OCI-LY7 (cell line): ENCODE measurements at places on chromosomes 6 and 20. TPM values are rescaled to one million over a fixed set of nuclear protein-coding genes. Genes with fewer than 3 reads are reported as not detected.

Gene NEURL2
- total RNA-seq: 6.2 and 9.9 TPM in 2 replicates

Gene LRRC73
- total RNA-seq: 0.25 and 0.52 TPM in 2 replicates

Gene TP53TG5
- total RNA-seq: not detected in 2 replicates

Gene CST5
- total RNA-seq: not detected in 2 replicates

Gene GTPBP2
- total RNA-seq: 86.5 and 90.0 TPM in 2 replicates

Gene SRMS
- total RNA-seq: 0.42 TPM in 1 of 2 replicates, not detected in the other

Gene HAO1
- not detected in 2 replicates for total RNA-seq

Gene MLIP
- not detected in 2 replicates for total RNA-seq

Gene TBXT
- 4.2 and 5.3 TPM in 2 replicates for total RNA-seq

Gene SIM1
- not detected in 2 replicates for total RNA-seq

Gene RAB23
- total RNA-seq: 2.9 and 4.1 TPM in 2 replicates

Gene GHRH
- total RNA-seq: not detected in 2 replicates

Gene ADAM33
- total RNA-seq: not detected in 2 replicates

Gene WFDC10B
- not detected in 2 replicates for total RNA-seq

Gene TMEM14B
- total RNA-seq: 111 and 125 TPM in 2 replicates

Gene TEAD3
- not detected in 2 replicates for total RNA-seq

Gene MTFR2
- 26.6 and 32.9 TPM in 2 replicates for total RNA-seq

Gene C4B
- total RNA-seq: 3.7 and 4.2 TPM in 2 replicates

Gene RIPOR3
- total RNA-seq: 0.35 and 0.53 TPM in 2 replicates

Gene TOP1
- 168 and 200 TPM in 2 replicates for total RNA-seq

Gene TPD52L1
- not detected in 2 replicates for total RNA-seq

Gene COL9A1
- total RNA-seq: not detected in 2 replicates

Gene NOTCH4
- 2.1 and 2.4 TPM in 2 replicates for total RNA-seq

Gene KIAA1755
- not detected in 2 replicates for total RNA-seq

Gene LZTS3
- total RNA-seq: 4.2 and 5.0 TPM in 2 replicates

Gene REM1
- total RNA-seq: not detected in 2 replicates

Gene UBE2V1
- total RNA-seq: 143 and 161 TPM in 2 replicates

Gene CYP21A2
- not detected in 2 replicates for total RNA-seq

Gene TUBB
- total RNA-seq: 1,244 and 1,350 TPM in 2 replicates

Gene STX7
- 164 and 178 TPM in 2 replicates for total RNA-seq

Gene JPH2
- total RNA-seq: not detected in 2 replicates

Gene RAET1L
- total RNA-seq: not detected in 2 replicates

Gene DDX43
- total RNA-seq: not detected in 2 replicates

Gene HRH3
- not detected in 2 replicates for total RNA-seq

Gene GLP1R
- not detected in 2 replicates for total RNA-seq

Gene OPN5
- total RNA-seq: not detected in 2 replicates

Gene ZNF76
- total RNA-seq: 59.5 and 65.4 TPM in 2 replicates

Gene COQ3
- total RNA-seq: 10.9 and 11.1 TPM in 2 replicates

Gene MEI4
- not detected in 2 replicates for total RNA-seq

Gene POM121L2
- total RNA-seq: not detected in 2 replicates

Gene STMN3
- 6.7 and 7.5 TPM in 2 replicates for total RNA-seq

Gene PKHD1
- not detected in 2 replicates for total RNA-seq

Gene KCNK5
- total RNA-seq: not detected in 2 replicates

Gene RIMS1
- not detected in 2 replicates for total RNA-seq

Gene TREML2
- total RNA-seq: 15.1 and 17.4 TPM in 2 replicates

Gene UNC93A
- total RNA-seq: not detected in 2 replicates

Gene TSBP1
- not detected in 2 replicates for total RNA-seq

Gene BMP2
- total RNA-seq: not detected in 2 replicates

Gene TMEM170B
- 5.1 and 5.6 TPM in 2 replicates for total RNA-seq

Gene OARD1
- 41.6 and 47.9 TPM in 2 replicates for total RNA-seq
